ENCODE measurements at places on chromosomes 1 and 21. TPM values are rescaled to one million over a fixed set of nuclear protein-coding genes. Genes with fewer than 3 reads are reported as not detected.
A peak's percentile ranks its signal among the peaks of the same experiment; 100 is the strongest.

GRCh38 chr1:97619706-97620105, 301.1 kb downstream of the DPYD start:
- ATAC-seq, result no peak

DNA sequence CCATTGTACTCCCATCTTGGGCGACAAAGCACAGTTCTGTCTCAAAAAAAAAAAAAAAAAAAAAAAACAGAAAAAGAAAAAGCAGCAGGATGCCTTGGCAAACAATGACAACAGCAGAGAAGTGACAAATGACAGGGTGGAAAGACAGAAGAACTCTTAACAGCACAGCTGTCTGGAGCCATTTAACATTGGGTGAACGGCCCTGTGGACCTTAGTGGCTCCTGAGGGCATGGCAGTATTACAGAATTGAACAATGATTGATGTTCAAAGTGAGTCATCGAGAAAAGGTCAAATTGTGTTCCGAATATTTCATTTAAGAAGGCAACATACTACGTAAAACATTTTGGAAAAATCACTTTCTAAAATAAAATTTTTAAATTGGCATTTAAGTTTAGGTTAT, 30.0 kb downstream of the DNASE2B start:
- ATAC-seq, result no peak

Gene ANKRD34A
- 4.6 TPM for total RNA-seq

- ATAC-seq, result peak; percentile 45
Observed at GRCh38 chr1:33181921-33182341, at the start of gene TRIM62. TSS of gene TRIM62 (minus strand) at chr1:33182043. CDS start at chr1:33181432, 611 bp downstream.

GRCh38 chr21:41840880-41841279, 38.3 kb downstream of the PRDM15 start:
- no peak for ATAC-seq

DNA sequence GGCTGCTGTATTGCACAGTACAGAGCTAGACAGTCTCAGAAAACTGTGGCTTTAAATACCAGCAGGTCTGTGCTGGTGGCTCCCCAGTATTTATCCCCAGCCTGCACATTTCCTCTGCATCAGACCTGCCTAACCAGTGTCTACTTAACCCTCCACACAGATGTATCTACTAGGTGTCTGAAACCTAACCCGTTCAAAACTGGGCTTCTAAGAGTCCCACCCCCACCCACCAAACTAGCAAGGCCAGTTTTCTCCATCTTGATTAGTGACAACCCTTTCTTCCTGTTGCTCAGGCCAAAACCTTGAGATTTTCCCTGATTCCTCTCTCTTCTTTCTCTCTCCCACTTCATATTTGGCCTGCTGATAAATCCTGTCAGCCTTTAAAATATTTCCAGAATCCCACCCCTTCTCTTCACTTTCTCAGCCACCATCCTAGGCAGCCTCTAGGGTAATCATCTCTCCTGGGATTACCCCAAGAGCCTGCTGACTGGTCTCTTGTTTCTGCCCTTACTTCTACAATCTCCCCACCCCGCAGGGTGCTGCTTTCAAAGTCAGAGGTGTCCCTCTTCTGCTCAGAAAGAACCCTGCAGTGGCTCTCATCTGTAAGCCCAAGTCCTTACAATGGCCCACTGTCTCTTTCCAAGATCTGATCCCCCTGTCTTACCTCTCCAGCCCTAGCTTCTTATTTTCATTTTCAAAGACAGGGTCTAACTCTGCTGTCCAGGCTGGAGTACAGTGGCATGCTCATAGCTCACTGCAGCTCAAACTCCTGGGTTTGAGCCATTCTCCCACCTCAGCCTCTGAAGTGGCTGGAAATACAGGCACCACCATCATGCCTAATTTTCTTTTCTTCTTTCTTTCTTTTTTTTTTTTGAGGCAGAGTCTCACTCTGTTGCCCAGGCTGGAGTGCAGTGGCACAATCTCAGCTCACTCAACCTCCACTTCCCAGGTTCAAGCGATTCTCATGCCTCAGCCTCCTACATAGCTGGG, 45.2 kb downstream of the H3-3A start:
- no peak for ATAC-seq

Gene XCL1
- total RNA-seq, result not detected

- no peak for ATAC-seq
Observed at GRCh38 chr1:47431534-47431933, 6.3 kb upstream of the FOXD2 start.

Data from activated T-helper 17 cell treated with anti-CD3 and anti-CD28 coated beads, Interleukin-2, amount 50 U/mL, for 72 hours (primary cell).